ENCODE measurements at places on chromosomes 2 and 18.

DNA sequence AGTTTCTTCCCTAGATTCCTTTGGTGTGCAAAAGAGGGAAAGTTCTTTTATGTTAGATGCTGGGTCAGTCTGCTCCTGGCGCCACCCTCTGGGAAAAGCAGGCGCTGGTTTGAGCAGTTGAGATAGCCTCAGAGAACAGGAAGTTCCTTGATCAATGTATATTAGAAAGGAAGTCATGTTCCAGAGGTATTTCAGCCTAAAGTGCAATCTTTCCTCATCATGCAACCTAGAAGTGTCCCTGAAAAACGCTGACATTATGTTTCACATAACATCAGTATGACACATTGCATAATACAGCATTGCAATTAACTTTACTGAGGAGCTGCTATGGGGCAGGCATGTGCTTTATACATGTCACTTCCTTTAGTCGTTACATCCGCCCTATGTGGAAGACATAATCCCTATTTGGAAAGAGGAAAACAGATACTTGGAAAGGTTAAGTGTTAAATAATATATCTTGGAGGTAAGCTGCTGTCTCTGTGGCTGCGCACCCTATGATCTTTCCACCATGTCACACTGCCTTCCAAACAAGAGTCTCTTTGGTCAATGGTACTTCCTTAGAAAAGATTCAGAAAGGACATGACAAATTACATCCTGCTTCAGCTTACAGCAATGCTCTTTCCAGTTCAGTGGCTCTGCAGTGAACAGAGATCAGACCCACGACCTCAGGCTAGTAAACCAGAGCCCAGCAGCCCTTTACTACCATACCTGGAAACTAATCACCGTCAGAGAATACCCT is 369.7 kb downstream of the RAD51AP2 start:
- DNase-seq = no peak

DNA sequence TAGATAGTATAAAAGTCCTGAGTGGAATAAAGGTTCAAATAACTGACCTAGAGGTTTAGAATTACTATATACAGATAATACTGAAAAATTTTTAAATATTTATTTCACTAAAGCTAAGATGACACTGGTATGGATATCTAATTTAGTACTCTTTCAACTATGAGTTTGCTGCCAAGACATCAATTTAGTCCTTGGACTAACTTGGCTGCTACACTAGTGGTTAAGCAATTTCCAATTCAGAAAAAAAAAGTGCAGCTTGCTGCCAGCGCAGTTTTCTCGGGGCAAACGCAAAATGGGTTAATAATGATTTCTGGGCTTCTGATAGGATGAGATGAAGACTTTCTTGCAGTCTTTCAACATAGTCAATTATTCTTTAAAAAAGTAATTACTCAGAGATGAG is 10.8 kb downstream of the BUB1 start:
- no peak for DNase-seq

GRCh38 chr2:96325884-96326255 is 753 bp downstream of the ITPRIPL1 start:
- no peak for DNase-seq

DNA sequence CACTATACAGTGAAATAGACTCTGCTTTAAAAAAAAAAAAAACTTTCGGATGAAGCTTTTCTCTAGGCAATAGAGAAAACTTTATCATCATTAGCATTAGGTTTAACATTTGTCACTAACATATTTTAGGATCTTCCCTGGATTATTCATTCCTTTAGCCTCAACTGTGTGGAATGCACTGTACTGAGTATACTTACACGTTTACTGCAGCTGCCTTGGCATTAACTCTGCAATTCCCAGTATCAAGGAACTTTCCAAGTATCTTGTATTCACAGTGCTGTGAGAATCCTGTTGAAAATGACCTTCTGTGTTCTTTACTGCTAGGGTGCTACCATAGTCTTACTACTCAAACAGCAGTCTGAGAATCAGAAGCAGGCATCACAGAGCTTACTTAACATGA is 328.2 kb upstream of the COL3A1 start:
- DNase-seq = peak; percentile 53

DNA sequence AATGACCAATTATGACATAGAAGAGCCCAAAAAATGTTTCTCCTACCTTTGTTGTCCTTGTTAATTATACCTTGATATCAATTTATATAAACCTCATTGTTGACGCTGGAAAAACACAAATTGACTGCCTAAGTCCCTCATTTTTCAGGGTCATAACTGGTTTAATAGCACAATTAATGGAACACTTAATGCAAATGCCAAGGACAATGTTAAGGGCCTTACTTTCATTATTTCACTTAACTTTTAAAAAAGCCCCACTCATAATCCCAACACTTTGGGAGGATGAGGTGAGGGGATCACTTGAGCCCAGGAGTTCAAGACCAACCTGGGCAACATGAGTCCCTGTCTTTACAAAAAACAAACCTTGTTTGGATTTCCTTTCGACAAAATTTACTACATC is 3.5 kb upstream of the STPG4 start:
- no peak for DNase-seq

DNA sequence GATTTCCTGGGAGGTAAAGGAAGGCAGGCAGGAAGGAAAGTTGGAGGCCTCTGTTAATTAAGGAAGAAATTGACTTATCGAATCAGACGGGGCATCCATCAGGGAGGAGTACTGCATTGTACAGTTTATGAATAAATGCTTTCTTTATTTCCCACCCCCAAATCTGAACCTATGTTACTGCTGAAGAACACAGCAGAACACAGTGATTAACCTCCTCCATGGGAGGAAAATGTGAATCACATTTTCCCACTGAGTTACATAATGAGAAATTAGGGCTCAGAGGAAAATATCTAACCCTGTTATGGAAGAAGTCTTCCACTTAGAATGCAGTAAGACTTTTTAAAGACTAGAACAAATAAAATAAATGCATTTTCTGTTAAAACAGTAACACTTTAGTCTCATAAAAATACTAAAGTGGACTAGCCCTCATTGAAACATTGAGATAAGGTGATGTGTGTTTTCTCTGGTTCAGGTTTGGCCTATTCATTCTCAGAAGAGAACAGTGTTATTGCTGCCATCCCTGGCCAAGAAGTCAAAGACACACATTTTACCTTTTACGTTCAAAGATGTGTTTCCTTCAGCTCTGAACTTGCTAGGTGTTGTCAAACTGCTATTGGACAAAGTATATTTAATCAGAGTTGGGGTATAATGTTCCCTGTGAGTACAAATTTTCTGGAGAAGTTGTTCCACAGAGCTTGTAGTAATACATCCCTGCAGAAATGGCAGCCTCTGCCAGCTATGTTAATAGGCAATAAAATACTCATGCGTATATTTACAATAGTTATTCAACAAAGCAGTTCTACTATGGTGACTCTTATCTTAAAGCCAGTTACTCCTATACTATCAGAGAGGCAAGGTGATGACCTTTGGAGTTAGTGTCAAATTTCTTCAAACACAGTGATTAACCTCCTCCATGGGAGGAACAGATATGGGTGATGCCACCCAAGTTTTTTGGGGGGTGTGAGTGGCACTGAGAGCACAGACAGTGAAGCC is 11.1 kb downstream of the DNAH6 start:
- no peak for DNase-seq

DNA sequence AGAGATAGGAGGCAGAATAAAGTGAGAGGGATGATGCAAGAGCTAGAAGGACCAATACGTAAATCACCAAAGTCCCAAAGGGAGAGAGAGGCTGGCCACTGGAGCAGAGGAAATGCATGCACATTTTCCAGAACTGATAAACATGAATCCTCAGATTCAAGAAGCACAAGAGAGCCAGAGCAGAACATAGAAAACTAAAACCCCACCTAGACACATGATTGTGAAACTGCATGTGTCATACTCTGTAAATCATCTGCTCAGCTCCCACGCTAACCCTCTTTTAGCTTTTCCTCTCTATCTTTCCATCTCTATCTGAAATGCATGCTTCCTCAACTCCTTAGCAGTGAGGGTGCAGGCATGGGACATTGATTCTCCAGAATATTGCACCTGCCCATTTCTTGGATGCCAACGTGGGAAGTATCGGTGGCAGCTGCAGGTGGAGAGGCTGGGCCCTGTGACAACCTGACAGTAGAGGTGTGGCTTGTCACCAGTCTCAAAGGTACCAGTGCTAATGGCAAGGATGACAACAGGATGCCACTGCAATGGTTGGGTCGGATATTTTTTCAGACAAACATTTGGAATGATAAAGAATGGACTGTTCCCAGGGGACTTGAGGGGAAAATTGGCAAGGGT is 89.3 kb upstream of the OTOS start:
- no peak for DNase-seq

DNA sequence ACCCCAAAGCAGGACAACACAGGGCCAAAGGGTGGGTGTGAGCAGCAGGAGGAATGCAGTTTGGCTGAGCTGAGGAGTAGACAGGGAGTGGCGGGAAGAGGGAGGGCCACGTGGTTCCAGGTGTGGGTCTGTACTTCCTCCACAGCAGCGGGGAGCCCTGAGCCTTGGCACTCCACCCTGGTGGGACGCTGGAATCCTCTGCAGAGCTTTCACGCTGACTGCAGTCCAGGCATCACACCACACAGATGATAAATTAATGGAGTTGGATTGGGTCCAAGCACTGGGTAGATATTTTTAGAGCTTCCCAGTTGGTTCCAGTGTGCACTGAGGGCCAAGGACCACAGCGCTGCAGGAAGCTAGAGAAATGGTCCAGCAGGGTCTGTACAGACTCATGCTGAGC is 67.0 kb upstream of the TMEM200C start:
- DNase-seq = no peak

- DNase-seq = no peak
Measured at GRCh38 chr2:108139521-108139920, 100.2 kb upstream of the SULT1C3 start.

DNA sequence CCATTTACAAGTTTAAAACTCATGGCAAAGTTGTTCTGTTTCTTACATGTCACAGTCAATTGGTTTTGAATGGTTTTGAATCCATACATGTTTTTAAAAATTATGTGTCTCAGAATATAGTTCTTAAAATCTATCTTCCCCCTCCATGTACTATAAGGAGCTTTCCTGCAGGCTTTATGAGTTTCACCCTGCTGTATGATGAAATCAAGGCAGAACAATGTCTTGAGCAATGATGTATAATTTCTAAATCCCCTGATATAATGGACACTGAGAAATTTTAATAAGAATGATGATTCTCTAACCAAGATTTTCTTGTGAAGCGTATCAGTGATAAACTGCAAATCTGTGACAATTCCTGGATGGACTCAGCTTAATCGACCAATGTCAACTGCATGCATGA is 10.6 kb upstream of the ZNF516 start:
- no peak for DNase-seq

- no peak for DNase-seq
Measured at GRCh38 chr2:240765007-240765406, 55.0 kb downstream of the KIF1A start.

GRCh38 chr2:216784456-216784855 is 75.4 kb downstream of the TNP1 start:
- no peak for DNase-seq

GRCh38 chr2:69635432-69635831 is 8.1 kb downstream of the AAK1 start:
- no peak for DNase-seq

- DNase-seq = no peak
Measured at GRCh38 chr2:110858135-110858725, 125.9 kb downstream of the ACOXL start.

- DNase-seq = no peak
Measured at GRCh38 chr2:239706367-239706766, 305.5 kb upstream of the HDAC4 start.

DNA sequence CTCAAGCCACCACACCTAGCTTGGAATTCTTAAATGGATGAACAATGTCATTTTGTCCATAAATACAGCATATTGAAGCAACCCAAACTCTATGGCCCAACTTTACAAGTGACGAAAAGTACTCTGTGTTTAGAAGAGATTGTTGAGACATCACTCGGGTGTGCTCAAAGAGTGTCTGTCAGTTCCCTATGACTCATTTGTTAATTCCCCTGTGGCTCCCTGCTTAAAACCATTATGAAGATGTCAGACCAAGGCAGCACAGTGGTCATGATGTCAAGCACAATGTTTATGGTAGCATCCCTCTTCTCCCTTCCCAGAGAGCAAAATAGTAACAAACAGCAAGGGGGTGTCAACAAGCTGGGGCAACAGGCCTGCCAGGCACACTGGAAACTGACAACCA is 3.0 kb downstream of the LYG1 start:
- peak; percentile 13 for DNase-seq

- DNase-seq = no peak
Measured at GRCh38 chr18:79955302-79956075, 4.0 kb upstream of the SLC66A2 start.

DNA sequence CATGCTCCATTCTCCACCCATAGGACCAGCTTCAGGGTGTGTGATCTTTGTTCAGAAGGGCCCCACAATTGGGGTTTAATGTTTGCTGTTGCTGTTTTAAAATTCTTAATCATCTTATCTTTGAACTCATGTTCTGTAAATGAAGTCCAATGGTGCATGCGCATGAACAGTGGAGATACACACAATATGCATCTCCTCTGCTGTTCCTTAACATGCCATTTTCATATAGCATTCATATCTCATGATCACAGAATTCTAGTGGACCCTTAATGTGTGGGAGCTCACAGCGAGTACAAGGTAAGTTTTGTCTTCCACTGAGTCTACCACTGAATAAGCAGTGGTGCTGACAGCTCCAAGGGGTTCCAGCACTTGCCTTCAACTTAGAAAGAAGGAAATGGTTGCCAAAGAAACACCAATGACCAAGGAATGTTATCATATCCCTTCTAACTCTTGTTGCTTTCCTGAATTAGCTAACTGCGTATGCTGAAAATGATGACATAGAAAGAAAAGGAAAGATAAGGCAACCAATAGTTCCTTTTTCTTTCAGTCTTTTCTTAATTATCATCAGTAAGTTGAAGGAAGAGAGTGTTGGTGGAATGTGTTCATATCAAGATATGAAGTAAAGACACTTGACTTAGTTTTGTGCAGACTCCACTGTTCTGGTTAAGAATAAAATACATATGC is 258.9 kb upstream of the FBXO11 start:
- no peak for DNase-seq

DNA sequence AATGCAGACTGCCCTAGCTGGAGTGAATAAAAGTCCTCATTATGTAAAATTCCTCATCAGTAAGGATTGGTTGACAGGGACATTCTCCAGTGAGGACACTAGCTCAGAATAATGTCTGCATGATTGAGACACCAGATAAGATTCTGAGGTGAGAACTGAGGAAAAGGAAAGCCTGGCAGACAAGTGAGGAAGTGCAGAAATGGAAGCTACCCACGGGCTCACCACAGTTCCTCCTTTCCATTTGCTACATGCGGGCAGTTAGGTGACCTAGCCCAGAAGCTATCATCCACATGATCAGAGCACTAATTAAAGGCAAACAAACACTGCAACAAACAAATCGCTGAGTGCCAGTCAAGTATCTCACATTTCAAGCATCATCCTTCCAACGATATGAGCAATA is 27.7 kb downstream of the NETO1 start:
- no peak for DNase-seq

DNA sequence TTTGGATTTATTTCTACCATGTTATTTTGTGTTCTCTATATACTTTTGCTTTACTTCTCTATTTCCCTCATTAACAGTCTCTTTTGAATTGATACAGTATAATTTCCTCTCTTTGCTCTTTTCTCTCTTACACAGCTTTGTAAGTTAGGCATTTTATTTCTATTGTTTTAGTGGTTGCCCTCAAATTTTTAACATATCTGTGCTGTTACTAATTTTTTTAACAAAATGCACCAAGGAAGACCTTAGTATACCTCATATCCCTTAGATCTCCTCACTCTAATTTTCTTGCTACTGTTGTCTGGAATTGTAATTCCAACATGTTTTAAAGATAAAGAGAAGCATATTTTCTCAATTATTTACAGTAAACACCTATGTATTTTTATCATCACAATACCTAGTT is 416.8 kb upstream of the SLC14A2 start:
- no peak for DNase-seq

- no peak for DNase-seq
Measured at GRCh38 chr2:92074549-92074898, 2796.7 kb upstream of the TEKT4 start.

Data from AG08395 (cell line).